D341Med (cell line): ENCODE measurements at places on chromosomes 6 and 20.
A peak's percentile ranks its signal among the peaks of the same experiment; 100 is the strongest.

DNA sequence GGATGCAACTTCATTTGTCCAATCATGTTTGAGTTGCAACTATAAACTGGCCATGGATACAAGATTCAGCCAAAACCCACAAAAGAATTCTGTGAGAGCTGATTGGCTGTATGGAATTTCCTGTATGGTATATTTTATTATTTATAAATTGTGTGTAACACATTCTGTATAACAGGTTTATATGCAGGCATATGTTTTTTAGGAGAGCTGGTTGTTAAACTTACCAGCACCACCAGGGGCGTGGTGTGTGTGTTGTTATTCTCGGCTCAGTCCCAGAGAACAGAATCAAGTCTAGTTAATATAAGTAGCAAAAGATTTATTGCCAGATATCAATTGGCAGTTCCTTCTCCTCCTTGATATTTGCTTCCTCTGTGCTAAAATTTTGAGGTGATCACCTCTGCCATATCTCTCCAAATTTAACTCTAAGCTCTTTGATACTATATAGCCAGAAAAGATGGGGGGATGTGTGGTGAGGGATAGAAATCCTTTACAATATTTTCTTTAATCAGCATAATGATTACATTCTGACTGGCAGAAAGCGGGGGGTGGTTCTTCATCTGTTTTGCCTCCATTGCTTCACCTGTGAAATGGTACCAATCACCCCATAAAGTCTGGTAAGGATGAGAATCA is 22.9 kb downstream of the CNBD2 start:
- peak; percentile 65 for DNase-seq

- DNase-seq, result no peak
Measured at GRCh38 chr20:63475209-63475608, 2.8 kb upstream of the KCNQ2 start.

DNA sequence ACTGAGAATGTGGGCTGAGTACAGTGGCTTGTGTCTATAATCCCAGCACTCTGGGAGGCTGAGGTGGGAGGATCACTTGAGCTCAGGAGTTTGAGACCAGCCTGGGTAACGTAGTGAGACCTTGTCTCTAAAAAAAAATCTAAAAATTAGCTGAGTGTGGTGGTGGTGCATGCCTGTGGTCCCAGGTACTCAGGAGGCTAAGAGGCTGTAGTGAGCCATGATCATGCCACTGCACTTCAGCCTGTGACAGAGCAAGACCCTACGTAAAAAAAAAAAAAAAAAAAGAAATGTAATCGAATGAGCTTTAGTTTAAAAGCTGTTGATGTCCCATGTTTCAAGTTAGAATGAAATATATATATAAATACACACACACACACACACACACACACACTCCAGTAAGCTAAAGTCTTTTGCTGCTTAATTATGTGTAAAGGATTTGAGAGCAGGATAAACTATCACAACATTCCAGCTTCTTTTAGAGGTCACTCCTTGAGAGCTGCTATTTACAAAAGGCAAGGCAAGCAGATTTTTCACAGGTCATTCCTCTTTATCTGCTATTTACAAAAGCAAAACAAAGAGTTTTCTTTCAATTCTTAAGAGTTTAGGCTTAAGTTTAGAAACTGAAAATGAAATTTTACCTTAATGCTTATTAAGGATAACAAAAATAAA is 4.7 kb upstream of the MICAL1 start:
- no peak for DNase-seq

DNA sequence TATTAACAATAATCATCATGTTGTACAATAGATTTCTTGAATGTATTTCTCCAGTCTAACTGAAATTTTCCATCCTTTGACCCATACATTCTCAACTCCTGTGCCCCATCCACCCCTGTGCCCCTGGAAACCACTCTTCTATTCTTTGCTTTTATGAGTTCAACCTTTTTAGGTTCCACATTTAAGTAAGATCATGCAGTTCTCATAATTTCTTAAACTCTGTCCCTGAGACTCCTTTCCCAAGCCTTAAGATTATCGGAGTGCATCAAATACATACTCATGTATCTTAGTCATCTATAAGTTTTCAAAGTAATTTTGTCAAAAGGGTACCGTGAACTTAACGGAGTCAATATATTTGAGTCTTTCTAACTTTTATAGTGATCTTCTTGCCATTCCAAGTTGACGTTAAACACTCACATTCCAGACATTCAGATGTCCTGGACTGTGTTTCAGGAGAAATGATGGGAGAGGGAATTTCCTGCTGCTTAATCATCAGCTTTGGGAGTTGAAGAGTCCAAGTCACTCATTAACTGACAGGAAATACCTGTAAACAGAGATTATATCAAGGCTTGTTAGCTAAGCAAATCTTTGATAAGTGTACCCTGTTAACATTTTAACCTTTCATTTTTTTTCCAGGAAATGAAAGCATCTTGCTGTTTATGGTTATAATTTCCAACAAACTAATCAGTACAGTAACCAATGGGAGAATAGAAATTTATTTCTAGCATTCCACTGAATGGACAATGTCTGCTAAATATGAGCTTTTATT is 73.3 kb downstream of the ADGRG6 start:
- no peak for DNase-seq

- no peak for DNase-seq
Measured at GRCh38 chr6:144653885-144654505, 368.9 kb downstream of the UTRN start.

DNA sequence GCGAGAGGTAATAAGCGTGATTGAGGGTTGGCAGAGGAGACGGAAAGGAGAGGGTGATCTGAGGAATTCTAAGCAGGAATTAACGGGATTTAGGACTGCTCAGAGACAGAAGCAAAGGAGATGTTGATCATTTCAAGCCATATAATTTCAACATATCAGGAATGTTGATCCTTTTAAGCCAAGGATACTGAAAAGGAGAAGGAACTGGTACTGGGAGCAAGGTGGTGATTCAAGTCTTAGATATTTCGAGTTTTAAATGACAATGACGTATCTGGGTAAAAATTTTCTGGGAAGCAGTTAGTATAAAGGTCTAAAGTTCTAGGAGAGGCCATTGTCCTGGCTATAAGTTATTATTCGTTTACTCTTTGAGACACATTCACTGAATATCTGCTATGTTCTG is 91.3 kb upstream of the OGFRL1 start:
- DNase-seq, result no peak

GRCh38 chr6:23851522-23851921 is 274.5 kb upstream of the NRSN1 start:
- no peak for DNase-seq

- DNase-seq, result no peak
Measured at GRCh38 chr6:9606435-9607134, 808.3 kb downstream of the TFAP2A start.

DNA sequence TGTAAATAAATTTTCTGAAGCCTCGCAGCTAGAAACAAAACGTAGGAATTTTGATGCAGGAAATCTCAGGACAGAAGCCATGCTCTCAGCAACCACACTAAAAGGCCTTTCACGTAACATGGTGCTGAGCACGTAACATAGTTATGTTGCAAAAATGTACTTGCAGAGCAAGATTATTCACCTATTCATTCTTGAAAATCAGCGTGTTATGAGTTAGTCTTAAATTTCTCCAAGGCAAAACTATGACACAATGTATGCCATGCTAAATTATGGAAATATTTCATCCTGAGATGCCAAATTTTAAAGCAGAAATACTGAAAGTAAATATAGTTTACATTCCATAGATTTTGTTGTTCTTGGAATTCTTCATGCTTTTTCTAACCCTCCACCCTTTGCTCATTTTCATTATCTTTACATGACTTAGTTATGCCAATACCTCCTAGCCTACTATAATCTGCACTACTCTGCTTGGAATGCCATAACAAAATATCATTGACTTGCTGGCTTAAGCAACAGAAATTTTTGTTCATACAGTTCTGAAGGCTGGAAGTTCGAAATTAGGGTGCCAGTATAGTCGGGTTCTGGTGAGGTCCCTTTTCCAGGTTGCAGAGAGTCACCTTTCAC is 179.8 kb upstream of the BMP5 start:
- DNase-seq, result no peak

DNA sequence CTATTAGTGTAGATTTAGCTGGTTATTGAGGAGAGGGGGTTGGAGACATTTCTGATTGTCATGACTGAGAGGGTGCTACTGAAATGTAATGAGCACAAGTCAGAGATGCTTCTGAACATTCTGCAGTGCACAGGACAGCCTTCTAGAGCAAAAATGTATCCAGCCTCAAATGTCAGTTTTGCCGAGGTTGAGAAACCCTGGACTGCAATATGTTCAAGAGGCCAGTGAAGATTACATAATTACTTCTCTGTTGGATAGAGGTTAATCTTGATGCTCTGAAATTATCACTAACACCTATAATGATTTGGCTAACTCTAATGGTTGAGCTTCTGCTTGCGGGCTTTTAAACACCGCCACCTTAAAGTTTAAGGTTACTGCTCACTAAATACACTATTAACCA is 3.4 kb upstream of the DUSP22 start:
- DNase-seq, result no peak

DNA sequence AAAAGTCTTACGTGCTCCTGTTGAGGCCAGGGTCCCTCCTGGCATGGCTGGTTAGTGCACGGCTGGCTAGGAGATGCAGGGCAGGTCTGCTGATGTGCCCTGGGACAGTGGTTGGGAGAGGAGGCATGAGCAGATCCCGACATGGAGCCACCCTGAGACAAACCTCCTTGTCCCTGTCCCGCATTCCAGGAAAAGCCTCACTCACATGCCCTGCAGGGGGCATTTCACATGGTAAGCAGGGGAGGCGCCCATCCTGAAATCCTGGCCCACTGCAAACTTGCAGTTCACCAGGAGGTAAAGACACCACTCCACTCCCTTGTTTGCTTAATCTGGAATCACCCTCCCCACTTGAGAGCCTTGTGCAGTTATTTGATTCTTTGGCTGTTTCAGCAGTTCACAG is 116.7 kb upstream of the SLC24A3 start:
- no peak for DNase-seq

DNA sequence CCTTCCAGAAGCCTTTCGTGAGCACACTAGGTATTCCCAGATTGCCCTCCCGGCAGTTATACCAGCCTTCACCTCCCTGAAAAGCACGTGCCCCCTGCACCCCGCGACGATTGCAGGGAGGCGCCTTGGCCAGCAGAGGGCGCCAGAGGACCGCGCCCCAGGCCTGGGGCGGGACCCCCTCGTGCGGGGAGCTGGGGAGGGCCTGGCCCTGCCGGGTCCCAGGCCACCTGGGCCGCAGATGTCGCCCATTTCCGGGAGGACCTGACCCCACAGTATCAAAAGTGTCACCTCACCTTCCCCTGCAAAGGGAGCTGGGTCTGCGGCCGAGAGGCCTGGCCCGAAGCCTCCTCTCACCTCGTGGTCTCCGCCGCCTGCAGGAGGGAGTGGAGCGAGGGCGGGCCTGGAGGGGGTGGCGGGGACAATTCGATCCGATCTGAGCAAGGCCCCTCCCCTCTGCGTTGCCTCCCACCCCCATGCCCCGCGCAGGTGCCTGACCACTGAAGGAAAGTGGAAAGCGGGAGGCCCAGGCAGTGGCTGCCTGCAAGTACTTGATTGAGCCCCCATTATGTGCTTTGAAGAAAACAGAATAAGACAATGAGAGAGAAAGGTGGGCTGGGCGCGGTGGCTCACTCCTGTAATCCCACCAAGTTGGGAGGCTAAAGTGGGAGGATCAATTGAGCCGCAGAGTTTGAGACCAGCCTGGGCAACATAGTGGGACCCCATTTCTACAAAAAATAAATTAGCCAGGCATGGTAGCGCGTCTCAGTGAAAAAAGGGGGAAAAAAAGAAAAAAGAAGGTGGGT is 3.5 kb upstream of the SNAI1 start:
- peak; percentile 91 for DNase-seq

GRCh38 chr20:41499961-41500725 is 118.0 kb downstream of the CHD6 start:
- DNase-seq, result no peak

- DNase-seq, result no peak
Measured at GRCh38 chr6:119608994-119609393, 259.4 kb upstream of the MAN1A1 start.

- DNase-seq, result no peak
Measured at GRCh38 chr6:22667855-22668254, 98.5 kb downstream of the HDGFL1 start.

DNA sequence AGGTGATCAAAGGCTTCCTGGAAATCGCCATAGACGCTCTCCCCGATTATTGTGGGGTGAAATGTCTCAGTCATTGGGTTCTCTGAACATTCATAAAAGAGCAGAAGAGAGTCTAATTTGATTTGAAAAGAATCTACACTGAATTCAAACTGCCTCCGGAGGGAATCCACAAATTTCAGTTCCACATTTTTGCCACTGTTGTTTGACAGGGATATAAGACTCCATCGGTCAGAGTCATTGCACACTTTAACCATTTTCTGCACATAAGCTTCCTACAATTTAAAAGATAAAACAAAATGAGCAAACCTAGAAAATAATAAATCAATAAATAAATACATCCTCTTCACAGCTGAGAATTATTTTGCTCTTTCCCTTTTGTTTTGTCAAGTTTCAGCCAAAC is 2.3 kb downstream of the TENT5A start:
- DNase-seq, result no peak

DNA sequence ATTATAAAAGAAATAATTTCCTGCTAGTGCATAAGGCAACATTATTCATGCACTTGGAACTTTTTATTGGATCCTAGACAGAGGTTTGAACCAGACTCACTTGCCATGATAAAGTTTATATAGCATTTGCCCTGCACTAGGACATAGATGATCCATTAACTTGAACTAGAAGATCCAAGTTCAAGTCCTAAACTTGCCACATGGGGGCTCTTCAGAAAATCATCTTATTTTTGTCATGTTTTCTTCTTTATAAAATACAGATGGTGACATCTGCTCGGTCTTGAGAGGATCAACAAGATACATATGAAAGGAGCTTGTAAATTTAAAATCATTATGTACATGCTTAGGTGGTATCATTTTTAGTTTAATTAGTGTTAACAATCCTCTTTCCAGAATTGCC is 94.5 kb downstream of the SIM1 start:
- no peak for DNase-seq

GRCh38 chr20:54133434-54134427 is 40.1 kb downstream of the CYP24A1 start:
- no peak for DNase-seq

- no peak for DNase-seq
Measured at GRCh38 chr6:69220375-69220774, 576.4 kb downstream of the LMBRD1 start.

DNA sequence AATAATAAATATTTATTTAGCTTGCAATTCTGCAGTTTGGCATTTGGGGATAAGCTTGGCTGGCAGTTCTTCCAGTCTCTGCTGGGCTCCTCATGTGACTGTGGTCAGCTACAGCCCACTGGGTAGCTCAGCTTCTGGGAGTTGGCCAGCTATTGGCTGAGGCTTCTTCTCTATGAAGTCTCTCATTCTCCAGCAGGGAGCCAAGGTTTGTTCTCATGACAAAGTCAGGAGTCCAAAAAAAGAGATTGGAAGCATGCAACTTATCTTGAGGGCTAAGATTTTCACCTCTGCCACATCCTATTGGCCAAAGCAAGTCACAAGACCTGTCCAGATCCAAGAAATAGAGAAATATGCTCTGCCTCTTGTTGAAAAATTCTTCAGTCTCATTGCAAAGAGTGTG is 94.6 kb downstream of the SNAP25 start:
- no peak for DNase-seq

- no peak for DNase-seq
Measured at GRCh38 chr6:110853754-110854477, 20.7 kb upstream of the AMD1 start.
